ENCODE measurements at places on chromosomes 2 and 18.

GRCh38 chr2:161088658-161089350 is 71.4 kb upstream of the TANK start:
- DNase-seq, result no peak

- DNase-seq, result no peak
Measured at GRCh38 chr2:197708331-197708730, 3.2 kb downstream of the MARS2 start.

- no peak for DNase-seq
Measured at GRCh38 chr2:231315896-231316295, 79.6 kb upstream of the B3GNT7 start.

- DNase-seq, result no peak
Measured at GRCh38 chr2:158181171-158181570, 79.5 kb downstream of the UPP2 start.

GRCh38 chr2:185279999-185280398 is 458.6 kb upstream of the FSIP2 start:
- peak; percentile 49 for DNase-seq

DNA sequence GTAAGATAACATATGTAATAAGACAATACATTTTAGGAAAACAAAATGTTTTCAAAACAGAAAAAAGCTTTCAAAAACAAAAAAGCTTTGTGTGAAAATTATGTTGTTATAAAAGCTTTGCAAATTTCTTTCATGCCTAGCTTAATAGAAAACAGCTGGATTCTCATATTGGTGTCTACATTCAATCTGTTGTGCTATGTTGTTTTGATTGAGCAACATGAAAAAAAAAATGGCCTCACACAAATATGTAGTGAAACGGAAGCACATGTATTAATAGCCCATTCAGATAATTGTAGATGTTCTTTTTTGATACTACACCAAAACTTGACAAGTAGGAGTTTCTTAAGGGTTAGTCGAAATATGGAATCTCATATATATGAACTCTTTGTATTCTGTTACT is 197.5 kb downstream of the ZEB2 start:
- DNase-seq, result no peak

GRCh38 chr2:240226672-240227537 is 86.4 kb upstream of the OTOS start:
- no peak for DNase-seq

- no peak for DNase-seq
Measured at GRCh38 chr2:182088681-182089320, 103.1 kb downstream of the PPP1R1C start.

- DNase-seq, result no peak
Measured at GRCh38 chr2:2831633-2832032, 500.6 kb upstream of the MYT1L start.

DNA sequence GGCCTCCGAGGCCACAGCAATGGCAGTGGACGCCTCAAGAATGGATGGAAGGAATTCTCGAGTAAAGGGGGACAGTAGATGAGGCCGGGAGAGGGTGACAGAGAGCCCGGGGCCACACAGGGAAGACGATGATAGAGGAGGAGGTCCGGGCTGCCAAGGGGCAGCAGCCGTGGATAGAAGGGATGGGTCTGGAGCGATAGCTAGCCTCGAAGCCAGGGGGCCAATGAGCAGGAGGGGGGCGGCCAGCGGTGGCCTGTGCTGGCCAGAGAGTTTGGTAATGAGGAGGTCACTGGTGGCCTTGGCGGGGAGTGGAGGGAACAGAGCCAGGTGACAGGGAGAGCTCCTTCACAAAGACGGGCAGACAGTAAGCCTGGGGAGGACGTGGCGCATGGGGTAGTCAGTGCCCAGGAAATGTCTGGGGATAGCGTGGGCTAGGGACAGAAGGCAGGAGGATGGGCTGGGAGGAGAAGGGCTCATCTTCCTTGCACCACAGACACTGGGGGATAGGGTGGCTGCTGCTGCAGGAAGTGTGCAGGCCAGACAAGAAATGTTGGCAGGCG is 87.8 kb upstream of the ASB18 start:
- no peak for DNase-seq

- no peak for DNase-seq
Measured at GRCh38 chr2:153268941-153269461, 209.6 kb downstream of the RPRM start.

- DNase-seq, result no peak
Measured at GRCh38 chr2:79100285-79100684, 12.5 kb upstream of the REG1B start.

DNA sequence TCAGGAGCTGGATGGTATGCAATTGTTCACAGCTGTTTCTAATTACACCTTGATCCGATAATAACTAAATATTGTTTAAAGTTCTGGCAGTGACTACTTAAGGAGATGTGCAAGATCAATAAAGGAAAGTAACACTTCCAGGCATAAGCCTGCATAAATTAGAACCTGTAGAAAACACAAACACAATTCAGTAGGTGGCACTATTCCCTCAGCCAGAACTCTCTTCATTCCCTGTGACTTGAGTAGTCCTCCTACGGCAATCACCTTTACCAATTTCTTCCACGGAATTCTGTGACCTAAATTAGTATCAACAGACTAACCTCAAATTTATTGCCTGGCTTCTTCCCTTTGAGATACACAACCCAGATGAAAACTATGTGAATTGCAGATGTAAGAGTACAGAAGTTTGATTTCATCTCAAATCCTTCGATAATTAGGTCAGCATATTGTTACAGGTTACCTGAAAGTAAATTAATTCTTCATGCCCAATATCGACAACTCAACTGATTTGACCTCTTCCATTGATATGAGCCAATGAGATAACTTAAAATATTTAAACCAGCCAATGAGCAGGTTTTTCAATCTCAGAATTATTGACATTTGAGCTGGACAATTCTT is 137.8 kb downstream of the PID1 start:
- peak; percentile 29 for DNase-seq

DNA sequence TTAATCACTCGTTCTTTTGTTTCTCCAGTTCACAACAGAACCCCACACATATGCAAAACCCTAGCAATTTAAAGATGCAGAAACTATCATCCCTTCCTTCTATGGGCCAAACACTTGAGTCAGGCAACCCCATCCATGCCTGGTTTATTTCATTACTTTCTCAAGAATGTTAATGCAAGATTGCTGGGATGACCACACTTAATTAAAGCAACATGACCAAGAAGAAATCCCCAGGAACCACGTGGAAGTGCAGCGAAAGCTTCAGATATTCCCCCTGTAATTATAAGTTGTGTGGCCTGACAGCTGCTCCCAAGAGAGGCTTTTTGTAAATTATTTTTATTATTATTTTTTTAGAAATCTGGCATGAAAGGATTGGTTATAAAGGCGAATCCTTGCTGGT is 246.2 kb upstream of the ID2 start:
- DNase-seq, result no peak

DNA sequence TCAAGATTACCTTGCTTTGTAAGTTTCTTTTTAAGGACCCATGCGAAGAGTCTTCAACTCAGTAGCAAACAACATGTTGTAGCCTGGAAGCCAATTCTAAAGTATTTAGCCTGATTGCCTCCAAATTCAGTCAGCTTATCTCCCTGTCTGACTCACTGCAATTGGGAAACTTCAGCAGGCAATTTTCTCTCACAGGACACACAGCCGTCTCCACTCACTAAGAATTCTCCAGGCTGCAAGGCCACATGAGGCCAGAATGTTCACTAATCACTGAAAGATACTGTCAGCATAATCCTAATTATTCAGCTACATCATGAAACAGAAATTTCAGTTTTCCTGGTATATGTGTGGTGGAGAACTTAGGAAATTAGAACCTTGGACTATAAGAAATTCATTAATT is 78.1 kb upstream of the PDE1A start:
- no peak for DNase-seq

- peak; percentile 50 for DNase-seq
Measured at GRCh38 chr2:236579746-236580315, 10.2 kb downstream of the ACKR3 start.

DNA sequence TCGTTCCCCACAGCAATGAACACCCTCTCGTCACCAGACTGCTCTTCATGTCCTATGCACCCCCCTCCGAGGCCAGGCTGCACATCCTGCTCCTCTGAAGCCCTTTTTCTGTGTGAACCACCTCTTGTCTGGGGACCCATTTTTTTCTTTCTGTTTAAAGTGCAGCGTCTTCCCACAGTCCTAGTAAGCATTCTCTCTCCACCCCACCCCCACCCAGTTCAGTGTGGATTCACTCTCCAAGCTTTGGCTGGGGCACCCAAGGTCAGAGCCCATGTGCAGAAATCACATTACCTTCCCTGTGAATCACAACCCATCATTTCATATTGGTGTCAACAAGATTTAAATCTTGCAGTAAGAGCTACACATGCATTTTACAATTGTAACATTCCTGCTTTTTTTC is 26.4 kb upstream of the PKDCC start:
- no peak for DNase-seq

- DNase-seq, result no peak
Measured at GRCh38 chr18:68830256-68831045, 32.6 kb downstream of the CCDC102B start.

DNA sequence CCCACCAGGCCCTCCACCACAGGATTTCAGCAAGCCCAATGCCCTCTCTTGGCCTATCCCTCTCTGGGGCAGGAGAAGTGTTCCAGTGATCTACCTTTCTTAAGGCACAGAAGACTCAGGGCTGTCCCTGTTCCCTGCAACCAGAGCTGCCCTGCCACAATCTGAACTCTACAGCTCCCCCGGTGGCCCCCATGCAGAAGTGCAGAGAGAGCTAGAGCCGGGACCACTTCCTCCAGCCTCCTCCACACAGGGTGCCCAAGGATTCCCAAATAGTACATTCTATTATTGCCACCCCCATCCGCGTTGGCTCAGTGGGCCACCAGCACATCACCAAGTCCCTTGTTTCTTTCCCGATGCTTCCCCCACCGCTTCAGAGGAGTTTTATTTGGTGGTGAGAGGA is 114.8 kb upstream of the PTPRM start:
- DNase-seq, result no peak

DNA sequence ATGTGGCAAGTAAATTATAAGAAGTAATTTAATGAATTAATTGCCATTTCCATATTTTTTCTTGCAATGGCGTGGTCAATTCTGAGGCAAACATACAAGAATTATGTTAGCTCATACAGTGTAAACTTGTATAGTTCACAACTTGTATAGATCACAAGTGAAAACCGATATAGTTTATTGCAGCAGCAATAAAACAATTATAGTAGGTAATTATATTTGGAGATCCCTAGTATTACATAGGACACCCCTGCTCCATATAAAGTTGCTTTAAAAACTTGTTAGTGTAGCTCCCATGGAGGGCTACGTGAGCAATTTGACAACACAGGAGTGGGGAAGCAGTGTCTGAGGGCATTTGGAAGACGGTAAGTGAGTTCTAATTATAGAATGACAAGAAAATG is 288.2 kb downstream of the SOCS6 start:
- no peak for DNase-seq

DNA sequence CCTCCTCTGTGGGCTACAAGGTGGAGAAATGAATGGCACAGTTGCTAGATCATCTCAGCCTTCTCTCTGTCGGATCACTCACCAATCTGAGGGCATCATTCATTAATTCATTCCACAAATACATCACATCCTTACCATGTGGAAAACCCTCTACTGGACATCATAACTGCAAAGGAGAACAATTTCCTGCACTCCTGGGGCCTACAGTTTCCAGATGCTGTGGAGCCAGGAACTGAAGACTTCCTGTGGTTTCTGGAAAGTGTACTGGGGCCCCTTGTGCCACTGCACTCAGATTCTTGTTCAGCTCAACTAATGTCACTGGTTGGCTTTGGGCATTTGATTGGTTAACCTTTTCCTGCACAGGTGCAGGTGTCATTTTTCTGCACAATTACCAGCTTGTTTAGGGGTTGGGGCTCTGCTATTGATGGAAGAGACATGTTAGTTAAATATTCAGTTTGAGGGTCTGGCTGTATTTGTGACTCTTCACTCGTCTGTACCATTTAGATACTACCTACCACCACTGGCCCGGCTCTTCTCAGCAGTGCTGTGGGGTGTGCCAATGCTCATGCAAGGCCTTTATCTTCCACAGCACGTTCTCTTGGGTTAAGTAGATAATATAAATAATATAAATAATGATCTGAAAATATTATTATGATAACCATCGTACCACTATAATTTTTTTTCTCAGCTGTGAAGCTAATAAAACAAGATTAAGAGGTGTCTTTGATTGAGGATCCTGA is 427.3 kb downstream of the TSN start:
- DNase-seq, result no peak

DNA sequence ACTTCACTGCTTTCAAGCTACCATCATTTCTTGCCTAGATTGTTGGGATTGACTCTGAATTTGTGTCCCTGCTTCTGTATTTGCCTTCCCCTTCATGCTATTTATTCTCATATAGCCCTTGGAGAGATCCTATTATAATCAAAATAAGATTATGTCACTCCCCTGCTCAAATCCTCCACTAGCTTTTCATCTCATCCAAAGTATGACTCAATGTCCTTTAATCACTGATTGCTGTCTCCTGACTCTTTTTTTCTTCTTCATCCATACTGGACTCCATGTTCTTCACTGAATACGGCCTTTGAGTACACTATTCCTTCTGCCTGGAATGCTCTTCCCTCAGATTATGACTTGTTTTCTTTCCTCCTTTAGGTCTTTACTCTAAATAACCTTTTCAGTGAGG is 5.0 kb downstream of the RBKS start:
- no peak for DNase-seq

- DNase-seq, result no peak
Measured at GRCh38 chr2:127479866-127480743, 46.2 kb downstream of the IWS1 start.

GRCh38 chr2:8121022-8121825 is 560.6 kb upstream of the ID2 start:
- no peak for DNase-seq

- DNase-seq, result no peak
Measured at GRCh38 chr2:163259489-163259888, 420.9 kb upstream of the KCNH7 start.

DNA sequence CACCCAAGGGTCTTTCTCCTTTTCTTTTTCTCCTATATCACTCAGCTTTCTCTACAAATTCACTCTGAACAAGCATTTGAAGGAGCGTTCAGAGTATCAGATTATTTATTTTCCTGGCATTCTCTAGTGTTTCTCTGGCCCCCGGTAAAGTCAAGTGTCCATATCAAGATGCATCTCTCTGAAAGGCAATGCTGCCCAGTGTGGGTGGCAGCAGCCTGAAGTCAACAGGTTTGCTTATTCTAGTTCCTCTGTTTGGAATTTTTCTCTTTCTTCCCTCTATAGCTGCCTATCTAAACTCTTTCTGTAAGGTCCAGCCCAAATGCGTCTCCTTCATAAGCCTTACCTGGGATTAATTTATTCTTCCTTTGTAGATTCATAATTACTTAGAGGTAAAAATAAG is 526.2 kb upstream of the TNP1 start:
- no peak for DNase-seq

- DNase-seq, result no peak
Measured at GRCh38 chr2:50556934-50557575, 474.9 kb downstream of the NRXN1 start.

DNA sequence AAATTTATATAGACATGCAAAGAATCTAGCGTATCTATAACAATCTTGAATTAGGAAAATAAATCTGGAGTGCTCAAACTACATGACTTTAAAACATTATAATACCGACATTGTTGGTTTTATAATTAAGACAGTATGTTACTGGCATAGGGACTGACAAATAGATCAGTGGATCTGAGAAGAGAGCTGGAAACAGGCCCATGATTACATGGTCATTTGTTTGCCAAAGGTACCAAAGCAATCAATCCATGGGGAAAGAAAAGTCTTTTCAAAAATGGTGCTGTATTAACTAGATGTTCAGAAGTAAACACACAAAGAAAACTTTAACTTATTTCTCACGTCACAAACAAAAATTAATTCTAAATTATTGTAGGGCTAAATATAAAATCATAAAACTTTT is 124.2 kb downstream of the BCL2L11 start:
- DNase-seq, result no peak

- no peak for DNase-seq
Measured at GRCh38 chr2:30180226-30180625, 33.4 kb downstream of the YPEL5 start.
